ENCODE measurements at places on chromosomes 7 and 10.

GRCh38 chr7:70481570-70482123, 650.3 kb upstream of the GALNT17 start:
- DNase-seq = no peak

DNA sequence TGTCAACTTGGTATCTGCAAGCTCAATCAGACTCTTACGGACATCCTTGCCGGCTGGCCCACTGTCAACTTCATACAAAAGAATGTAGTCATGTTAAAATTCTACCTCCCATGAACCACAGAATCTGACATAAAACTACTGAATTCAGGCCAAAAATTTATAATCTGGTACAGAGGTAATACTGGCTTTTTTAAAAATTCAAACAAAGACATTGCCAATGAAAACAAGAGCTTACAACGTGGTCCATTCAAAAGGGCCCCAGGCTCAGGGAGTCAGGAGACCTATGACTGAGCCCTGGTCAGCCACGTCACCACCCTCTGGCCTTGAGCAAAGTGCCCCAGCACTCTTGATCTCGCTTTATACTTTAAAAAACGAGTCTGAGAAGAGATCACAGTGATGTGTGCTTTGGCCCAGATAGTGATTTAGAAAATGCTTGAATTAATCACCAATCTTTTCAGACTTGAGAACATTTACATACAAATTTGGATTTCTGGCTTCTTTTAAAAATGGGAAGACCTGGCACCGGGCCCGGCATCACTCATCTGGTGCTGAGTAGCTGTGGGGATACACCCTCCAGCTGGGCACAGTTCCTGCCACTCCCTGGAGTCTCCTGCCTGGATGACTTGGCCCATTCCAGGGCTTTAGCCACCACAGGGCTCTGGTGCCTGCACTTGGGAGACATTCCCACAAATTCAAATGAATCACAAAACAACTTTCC, 94.1 kb downstream of the PIP4K2A start:
- DNase-seq = no peak

- DNase-seq = no peak
Measured at GRCh38 chr7:130891254-130892094, 157.5 kb upstream of the KLF14 start.

- no peak for DNase-seq
Measured at GRCh38 chr7:127675721-127676120, 23.7 kb downstream of the SND1 start.

DNA sequence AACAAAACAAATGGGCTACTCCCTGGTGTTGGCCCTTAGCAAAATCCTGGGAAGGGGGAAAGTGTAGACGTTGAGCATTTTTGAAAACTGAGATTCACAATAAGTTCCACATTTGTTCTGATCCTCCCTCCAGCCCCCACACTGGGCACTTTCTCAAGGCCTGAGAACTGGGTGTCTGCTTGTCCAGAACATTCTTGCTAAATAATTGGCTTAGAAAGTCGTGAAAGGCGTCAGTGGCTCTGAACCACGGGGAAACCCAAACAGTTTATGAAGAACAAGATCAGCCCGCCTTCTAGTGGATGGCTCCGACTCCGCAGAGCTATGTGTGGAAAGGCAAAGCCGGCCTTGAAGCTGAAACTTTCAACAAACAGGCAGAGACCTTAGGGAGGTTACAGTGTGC, 370.1 kb downstream of the PRPF18 start:
- no peak for DNase-seq

- no peak for DNase-seq
Measured at GRCh38 chr10:132408823-132409666, 12.0 kb downstream of the PWWP2B start.

- DNase-seq = no peak
Measured at GRCh38 chr10:4453276-4453675, 372.7 kb upstream of the AKR1E2 start.

- DNase-seq = no peak
Measured at GRCh38 chr7:2645274-2645868, 13.6 kb downstream of the TTYH3 start.

DNA sequence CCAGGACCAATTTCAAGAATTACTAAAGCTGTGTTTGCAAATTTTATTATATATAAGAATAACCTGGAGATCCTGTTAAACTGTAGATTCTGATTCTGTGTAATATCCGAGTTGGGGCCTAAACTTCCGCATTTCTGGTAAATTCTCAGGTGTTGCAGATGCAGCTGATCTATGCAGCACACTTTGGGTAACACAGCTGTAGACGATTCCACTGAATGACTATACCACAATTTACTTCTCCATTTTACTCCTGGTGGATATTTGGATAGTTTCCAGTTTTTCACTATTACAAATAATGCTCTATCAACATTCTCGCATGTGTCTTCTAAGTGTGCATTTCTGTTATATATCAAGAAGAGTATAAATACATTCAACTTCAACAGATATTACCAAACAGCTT, 7.5 kb downstream of the GDI2 start:
- DNase-seq = no peak

DNA sequence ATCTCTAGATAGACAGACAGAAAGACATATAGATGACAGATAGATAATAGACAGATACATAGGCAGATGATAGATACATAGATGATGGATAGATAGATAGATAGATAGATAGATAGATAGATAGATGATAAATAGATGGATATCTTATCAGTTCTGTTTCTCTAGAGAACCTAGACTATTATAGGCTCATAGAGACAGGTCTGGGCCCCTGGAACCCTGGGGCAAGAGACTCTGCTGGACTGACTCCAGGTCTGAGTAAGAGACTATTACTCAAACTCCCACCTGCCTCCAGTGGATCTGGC, 58.3 kb downstream of the FRMPD2 start:
- no peak for DNase-seq

- no peak for DNase-seq
Measured at GRCh38 chr10:131997366-131998049, 15.8 kb upstream of the BNIP3 start.

DNA sequence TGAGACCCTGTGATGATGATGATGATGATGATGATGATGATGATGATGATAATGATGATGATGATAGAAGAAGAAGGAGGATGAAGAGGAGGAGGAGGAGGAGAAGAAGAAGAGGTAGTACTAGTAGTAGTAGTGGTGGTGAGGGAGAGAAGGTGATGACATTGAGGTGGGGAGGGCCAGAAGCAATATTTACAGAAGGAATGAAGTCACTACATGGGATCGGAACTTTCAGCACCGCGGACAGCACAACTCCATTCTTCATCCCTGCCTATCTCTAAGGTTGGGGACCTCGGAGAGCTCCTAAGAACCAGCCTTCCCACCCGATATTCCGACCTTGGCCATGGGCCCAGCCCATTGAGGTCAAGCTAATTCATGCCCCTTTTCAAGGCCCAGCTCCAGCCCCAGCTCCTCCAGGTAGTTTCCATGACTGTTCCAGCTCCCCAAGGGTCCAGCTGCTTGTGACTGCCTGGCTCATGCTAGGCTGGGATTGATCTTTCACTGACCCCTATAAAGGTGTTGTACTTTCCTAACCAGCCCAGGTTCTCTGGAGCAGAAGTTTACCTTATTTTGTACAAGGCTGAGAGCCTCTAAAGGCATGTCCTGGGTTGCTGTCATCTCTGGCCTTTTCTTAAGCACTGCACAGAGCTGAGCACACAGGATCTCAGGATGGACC, 10.3 kb downstream of the CRHR2 start:
- DNase-seq = no peak

- DNase-seq = no peak
Measured at GRCh38 chr10:75889051-75889450, 457.6 kb downstream of the LRMDA start.

DNA sequence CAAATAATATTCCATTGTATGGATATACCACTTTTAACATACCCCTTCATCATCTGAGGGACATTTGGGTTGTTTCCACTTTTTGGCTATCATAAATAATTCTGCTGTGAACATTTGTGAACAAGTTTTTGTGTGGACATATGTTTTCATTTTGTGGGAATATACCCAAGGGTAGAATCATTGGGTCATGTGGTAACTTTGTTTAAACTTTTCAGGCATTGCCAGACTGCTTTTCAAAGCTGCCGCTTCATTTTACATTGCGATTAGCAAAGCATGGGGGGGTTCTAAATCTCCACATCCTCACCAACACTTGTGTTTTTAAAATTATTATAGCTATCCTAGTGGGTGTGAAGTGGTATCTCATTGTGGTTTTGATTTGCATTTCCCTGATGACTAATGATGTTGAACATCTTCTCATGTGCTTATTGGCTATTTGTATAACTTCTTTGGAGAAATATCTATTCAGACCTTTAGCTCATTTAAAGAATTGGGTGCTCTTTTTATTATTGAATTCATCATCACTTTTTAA, 8.4 kb upstream of the HHEX start:
- no peak for DNase-seq

DNA sequence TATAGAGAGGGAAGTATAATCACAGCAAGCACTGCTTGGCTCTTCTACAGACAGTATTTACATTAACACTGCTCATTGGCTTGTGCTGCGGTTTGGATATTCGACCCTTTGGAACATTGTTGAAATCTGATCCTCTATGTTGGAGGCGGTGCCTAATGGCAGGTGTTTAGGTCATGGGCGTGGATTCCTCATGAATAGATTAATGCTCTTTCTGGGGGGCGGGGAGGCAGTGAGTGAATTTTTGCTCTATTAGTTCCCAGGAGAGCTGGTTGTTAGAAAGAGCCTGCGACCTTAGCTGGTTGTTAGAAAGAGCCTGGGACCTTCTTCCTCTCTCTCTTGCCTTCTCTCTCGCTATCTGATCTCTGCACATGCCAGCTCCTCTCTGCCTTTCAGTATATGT, 77.3 kb upstream of the SVIL start:
- peak; percentile 57 for DNase-seq
